NCI-H446 treated with DMSO at 0.1 percent for 48 hours (cell line): ENCODE measurements at places on chromosomes 11 and 22.

DNA sequence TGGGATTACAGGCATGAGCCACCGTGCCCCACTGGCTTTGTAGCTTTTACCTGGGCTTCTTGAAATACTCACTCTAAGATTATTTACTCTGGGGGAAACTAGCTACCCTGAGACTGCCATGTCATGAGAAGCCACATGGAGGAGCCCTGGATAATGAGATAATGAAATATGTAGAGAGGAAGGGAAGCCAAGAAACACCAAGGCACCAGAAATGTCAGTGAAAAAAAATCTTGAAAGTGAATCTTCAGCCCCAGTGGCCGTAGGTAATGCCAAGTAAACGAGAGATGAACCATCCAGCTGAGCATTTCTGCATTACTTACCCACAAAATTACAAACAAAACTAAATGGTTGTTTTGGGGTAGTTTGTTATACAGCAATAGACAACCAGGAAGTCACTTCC, 125.6 kb downstream of the APIP start:
- no peak for DNase-seq

DNA sequence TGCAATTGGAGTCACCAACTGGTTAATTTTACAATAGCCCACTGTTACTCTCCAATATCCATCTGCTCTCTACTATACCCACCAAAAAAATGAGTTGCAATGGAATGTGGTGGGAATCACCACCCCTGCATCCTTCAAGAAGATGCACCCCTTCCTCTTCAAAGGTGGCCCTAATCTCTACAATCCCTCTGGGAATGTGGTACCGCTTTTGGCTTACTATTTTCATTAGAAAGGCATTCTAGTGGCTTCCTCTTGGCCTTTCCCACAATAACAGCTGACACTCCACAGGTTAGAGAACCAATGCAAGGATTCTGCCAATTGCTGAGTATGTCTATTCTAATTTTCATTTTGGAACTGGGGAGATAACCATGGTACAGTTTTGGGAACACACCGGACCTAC, 33.2 kb upstream of the CWF19L2 start:
- no peak for DNase-seq

GRCh38 chr11:2892967-2893528, 7.5 kb upstream of the CDKN1C start:
- DNase-seq, result no peak

GRCh38 chr11:130580372-130580771, 131.9 kb downstream of the ADAMTS15 start:
- DNase-seq, result no peak

DNA sequence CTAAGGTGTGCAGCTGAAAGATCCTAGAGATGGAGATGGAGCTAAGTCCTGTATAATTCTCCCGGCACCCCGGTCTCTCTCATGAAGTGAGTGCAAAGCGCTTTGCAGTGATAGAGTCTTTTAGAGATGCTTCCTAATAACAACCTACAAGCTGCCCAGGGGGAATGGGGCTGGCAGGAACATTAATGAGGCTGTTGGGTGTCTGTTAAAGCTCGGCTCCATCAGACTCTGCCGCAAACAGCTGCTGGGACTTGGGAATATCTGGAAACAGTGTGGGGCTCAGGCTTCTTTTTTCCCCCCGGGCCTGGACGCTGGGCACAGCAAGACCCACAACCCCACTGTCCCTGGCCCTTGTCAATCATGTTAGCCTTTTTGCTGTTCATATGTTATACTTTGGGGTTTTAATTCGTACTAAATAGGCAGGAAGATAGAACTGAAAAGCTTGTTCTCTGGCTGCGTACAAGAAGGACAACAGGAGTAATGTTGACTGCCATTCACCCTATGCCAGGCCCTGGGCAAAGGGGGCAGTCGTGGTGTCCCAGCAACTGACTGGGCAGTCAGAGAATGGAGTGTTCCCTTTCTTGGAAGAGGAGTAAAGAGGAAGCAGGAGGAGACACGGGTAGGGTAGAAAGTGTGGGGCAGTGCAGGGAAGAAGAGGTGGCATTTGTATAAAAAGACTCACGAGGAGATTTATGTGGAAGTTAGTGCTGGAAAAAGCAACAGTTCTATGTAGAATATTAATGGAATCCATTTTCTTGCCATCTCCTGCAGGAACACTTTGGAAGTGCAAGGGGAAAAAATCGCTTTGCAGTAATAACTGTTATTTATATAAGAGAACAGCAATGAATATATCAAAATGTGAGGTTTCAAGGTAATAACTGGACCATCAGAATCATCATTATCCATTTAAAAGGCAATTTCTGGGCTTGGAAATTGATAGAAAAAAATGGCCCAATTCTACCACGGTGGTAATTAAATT, 232.8 kb downstream of the GRIK4 start:
- no peak for DNase-seq

DNA sequence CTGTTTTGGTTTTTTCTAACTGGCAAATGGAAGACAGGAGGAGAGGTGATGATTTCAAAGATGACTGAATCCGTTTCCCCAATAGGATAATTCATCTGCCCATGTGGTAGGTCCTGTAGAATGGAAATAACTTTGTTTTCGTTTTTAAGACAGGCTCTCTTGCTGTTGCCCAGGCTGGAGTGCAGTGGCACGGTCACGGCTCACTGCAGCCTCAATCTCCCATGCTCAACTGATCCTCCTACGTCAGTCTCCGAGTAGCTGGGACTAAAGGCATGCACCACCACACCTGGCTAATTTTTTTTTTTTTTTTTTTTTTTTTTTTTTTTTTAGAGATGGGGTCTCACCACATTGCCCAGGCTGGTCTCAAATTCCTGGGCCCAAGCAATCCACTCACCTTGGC, 77.4 kb upstream of the BIRC3 start:
- DNase-seq, result no peak

- no peak for DNase-seq
Observed at GRCh38 chr11:103086461-103086860, 5.5 kb downstream of the DCUN1D5 start.

GRCh38 chr22:32561163-32561562, 86.6 kb downstream of the FBXO7 start:
- DNase-seq, result no peak

DNA sequence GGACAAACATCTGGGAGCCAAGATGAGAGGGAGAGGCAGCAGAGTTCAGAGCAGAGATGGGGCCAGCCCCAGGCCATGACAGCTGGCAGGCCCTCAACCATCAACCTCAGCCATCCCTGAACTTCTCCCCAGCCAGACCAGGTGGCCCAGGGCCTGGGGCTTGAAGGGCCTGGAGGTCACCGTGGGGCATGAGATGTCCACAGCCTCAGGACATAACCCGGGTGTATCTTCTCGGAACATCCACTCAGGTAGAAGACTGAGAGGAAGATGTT, 12.4 kb upstream of the SLC39A13 start:
- no peak for DNase-seq

- DNase-seq, result peak; percentile 83
Observed at GRCh38 chr11:8257003-8257664, 6.5 kb downstream of the LMO1 start.

DNA sequence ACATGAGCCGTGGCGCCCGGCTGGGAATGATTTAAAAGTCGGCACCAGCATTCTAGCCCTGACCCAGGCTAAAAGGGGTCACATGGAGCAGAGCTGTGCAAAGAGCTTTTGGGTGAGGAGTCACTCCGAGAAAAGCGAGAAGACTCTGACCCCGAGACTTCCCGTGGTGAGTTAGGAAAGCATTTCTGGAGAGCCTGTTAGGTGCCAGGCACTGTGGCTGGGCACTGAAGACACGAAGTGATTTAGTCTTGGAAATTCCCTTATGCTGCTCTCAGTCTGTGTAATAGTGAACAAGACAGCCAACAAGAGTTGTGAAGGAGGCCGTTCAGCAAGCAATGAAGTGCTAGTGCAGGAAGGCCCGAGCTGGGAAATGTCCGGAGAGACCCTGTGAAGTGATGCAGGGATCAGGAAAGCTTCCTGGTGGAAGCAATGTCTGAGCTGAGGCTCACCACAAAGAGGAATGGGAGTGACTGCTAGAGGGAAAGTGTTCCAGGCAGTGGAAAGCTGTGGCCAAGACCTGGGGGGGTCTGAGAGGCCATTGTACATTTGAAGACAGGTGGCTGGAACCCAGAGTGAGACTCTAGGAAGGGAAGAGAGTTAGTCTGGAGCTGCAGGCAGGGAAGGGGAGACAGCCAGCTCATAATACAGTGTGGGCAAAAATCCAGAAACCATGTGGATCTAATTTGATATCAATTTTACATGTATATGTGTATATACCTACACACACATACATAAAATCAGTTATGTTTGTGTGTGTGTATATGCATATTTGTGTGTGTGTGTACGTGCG, 31.6 kb downstream of the MARK2 start:
- no peak for DNase-seq

DNA sequence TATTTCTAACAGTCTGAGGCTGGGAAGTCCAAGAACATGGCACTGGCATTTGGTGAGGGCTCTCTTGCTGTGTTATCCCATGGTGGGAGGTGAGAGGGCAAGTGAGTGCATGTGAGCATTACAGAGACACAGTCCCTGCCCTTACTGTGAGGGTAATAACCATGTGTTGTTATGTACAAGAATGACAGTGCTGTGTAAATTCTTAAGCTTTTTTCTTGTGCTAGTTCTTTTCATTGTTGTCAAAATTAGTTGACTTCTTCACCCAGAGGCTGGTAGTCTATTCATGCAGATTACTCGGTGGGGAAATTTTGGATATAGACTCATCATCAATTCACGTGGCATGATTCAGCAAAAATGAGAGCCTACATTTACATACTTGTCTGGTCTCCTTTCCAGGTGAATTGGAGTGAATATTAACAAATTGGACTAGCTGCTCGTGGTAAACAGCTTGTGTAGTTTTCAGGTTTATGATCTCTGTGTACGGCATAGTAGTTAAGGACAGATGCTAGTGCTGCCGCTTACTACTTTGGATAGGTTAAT, 49.3 kb downstream of the ATXN10 start:
- no peak for DNase-seq

GRCh38 chr11:130325691-130326090, 11.0 kb upstream of the ZBTB44 start:
- no peak for DNase-seq

GRCh38 chr11:131924001-131924400, 553.6 kb downstream of the NTM start:
- DNase-seq, result no peak

DNA sequence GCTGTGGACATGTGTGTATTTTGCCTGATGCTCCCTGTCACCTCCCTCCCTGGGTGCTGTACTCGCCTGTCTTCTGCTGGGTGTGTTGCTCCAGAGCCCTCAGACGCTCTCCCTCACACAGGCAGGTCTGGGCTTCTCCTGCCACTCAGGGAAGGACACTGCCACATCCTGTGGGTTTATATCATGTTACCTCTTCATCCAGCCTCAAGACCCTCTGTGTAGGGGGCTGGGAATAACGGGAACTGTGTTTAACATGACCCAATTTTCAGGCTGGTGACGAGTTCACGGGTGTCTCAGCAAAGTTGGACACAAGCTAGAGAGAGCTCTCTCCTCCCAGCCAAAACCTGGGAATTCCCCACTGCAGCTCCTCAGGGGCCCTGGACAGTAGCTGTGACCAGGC, 24.6 kb downstream of the MYBPC3 start:
- DNase-seq, result no peak

DNA sequence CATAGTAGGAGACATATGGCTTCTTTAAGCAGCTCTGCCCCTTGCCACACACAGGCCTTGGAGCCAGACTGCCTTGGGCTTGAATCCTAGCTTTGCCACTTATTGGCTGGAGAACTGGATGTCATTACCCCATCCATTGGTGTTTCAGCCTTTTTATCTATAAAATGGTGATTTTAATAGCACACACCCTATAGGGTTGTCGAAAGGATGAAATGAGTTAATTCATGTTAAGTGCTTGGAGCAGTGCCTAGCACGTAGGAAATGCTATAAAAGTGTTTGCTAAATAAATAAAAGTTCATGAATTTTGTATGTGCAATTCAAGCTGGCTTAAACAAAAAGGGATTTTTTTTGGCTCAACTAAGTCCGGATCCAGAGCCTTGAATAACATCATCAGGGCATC, 120.7 kb downstream of the TIMP3 start:
- DNase-seq, result no peak

- peak; percentile 60 for DNase-seq
Observed at GRCh38 chr22:35984183-35985175, 44.1 kb downstream of the RBFOX2 start.

DNA sequence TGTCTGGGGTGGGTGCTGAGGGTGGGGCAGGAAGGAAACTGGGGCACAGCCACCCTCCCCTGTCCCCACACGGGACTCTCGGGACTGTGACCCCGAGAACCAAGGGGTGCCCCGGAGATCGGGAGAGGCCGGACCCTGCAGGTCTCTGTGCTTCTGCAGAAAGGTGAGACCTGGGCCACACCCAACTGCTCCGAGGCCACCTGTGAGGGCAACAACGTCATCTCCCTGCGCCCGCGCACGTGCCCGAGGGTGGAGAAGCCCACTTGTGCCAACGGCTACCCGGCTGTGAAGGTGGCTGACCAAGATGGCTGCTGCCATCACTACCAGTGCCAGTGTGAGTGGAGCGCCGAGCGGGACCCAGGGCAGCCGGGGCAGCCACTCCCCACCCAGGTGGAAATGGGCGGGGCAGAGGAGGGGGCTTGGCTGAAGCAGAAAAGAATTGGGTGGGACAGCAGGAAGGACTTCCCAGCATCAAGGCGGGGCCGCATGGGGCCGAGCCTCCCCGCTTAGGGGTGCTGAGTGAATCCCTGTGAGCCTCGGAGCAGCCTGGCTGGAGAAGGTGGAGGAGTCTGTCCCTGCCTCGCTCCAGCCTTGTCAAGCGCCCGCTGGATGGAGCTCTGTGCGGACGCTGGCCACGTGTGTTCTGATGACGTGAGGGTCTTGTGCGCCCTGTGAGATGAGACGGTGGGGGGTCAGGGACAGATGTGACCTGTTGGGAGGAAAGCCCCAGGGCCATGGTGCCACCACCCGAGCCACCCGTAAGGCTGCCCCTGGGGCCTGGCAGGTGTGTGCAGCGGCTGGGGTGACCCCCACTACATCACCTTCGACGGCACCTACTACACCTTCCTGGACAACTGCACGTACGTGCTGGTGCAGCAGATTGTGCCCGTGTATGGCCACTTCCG, 29.3 kb upstream of the MUC5B start:
- DNase-seq, result no peak

DNA sequence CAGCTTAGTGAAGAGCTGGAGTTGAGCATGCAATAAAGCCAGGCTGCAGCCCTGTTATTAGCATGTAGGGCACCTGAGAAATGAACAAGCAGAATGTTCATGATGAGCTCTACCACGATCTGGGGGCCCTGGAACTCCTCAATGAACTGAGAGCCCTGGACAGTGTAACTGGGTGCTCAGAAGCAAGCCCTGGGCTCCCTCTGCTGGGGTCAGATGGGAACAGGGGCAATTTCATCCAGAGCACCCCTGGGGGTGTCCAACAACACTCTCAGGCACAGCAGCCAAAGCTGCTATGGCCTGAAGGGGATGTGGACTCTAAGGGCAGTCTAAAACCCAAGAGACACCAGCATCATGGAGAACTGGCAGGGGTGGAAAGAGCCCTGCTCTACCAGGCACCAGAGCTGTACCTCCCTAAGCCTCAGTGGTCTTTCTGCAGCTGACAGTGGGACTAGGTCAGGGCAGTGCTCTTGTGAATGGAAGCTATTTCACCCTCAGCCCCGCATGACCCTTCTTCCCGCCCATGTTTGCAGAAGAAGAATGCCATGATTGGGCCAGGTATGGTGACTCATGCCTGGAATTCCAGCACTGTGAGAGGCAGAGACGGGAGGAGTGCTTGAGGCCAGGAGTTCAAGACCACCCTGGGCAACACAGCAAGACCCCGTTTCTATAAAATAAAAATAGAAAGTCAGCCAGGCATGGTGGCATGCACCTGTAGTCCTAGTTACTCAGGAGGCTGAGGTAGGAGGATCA, 28.9 kb downstream of the THOC5 start:
- DNase-seq, result no peak
